ENCODE measurements at places on chromosomes 7 and 10. TPM values are rescaled to one million over a fixed set of nuclear protein-coding genes. Genes with fewer than 3 reads are reported as not detected.

COL26A1 gene
- polyA plus RNA-seq = not detected

PRPS1L1 gene
- not detected for polyA plus RNA-seq

C7orf57 gene
- 0.22 TPM for polyA plus RNA-seq

PI4K2A gene
- polyA plus RNA-seq = 51.3 TPM

PRKAR2B gene
- 0.01 TPM for polyA plus RNA-seq
